ENCODE measurements at places on chromosomes 12 and 14.

- no peak for DNase-seq
Observed at GRCh38 chr12:20450591-20451180, 82.3 kb downstream of the PDE3A start.

- DNase-seq: no peak
Observed at GRCh38 chr14:99233222-99234035, 38.6 kb downstream of the BCL11B start.

- no peak for DNase-seq
Observed at GRCh38 chr12:25957793-25958427, 572 bp upstream of the RASSF8 start.

- no peak for DNase-seq
Observed at GRCh38 chr14:37018571-37019240, 153.7 kb downstream of the SLC25A21 start.

GRCh38 chr14:53432378-53432802, 279.3 kb upstream of the DDHD1 start:
- peak; percentile 9 for DNase-seq

- DNase-seq: no peak
Observed at GRCh38 chr14:105064001-105064400, 1.2 kb downstream of the GPR132 start.

DNA sequence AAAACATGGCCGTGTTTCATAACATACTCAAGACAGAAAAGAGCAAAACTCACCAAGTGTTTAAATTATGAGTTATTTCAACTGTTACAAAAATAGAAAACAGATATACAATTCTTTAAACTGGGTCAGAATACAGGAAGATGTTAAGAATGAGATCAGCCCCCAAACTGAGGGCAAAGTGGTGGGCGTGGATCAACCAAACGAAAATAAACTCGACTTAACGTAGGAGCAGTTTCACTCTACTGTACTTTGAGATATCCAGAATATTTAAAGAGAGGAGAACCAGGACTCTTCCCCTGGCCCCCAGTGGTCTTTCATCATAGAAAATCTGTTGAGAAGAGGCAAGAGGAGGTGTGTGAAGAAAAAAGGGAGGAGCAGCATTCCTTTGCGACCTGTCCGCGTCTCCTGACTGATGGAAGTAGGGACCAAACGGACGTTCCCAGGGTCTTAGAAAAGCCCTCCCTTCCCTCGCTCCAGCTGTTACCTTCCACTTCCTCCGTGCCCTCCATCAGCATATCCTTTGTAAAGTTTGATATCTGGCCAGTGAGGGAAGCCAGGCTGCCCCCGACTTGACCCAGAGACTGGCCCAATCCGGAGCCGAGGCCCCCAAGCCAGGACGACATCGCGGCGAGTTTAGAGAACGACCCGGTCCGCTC, 668 bp downstream of the TRIP11 start:
- DNase-seq: peak; percentile 17

GRCh38 chr12:41552588-41552987, 364.5 kb downstream of the PDZRN4 start:
- DNase-seq: no peak

DNA sequence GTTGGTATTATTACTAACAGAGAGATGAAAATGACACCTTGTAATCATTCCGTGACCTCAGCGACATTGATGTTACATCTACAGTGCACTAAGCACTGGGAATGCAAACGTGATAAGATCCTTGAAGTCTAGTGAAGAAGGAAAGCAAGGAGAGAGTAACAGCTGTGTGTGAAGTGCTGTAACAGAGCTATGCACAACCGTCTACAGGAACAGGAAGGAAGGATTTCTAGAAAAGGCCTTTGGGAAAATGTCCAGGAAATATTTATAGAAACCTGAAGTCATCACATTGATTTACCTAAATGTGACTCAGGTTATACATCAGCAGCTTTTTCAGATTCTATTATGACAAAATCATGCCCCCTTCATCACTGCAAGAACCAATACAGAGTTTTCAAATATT, 304.2 kb upstream of the AMIGO2 start:
- no peak for DNase-seq

- no peak for DNase-seq
Observed at GRCh38 chr14:24565766-24566165, 10.3 kb downstream of the CTSG start.

GRCh38 chr14:99793213-99794150, at the start of gene EML1:
Gene EML1 (plus strand): TSS chr14:99793413. CDS start chr14:99793477, 64 bp downstream.
- peak; percentile 72 for DNase-seq

DNA sequence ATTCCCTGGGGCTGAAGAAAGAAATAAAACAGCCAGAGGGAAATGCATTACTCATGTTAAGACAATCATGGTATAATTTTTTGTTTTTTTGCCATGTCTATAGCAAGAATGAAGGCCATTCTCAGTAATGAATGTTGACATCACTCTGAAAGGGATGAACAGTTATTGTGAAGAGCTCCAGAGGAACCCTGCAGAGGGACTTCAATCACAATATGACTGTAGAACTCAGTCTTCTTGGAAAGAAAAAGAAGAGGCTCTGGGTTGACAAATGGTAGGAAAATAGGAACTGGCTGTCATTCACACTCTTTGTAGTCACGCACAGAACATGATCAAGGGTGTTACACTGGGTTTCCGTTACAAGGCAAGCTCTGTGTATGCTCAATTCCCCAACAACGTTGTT, 73.8 kb upstream of the DACT1 start:
- DNase-seq: no peak

- DNase-seq: peak; percentile 52
Observed at GRCh38 chr12:57093415-57094207, 4.7 kb downstream of the NAB2 start.

DNA sequence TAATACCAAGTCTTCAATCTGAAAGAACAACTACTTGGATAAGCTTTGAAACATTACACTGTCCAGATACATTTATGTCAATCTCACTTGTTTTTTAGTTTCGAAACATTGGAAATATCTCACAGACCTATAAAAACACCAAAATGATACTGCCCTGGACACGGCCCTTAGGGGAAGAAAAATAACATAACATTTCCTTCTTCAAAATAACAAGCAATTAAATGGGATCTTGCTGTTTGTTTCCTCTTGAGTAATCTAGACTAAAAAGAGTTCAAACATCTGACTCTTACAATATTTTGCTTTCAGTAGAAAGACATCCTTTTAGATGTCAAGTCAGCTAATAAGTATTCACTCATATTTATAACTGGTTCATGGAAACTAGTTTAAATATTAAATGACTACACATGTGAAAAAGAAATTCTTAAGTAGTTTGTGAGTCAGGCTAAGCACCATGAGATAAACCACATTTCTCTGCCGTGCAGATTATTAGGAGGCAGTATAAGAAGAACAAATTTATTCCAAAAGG, 87.5 kb downstream of the EPS8 start:
- no peak for DNase-seq

- no peak for DNase-seq
Observed at GRCh38 chr12:4997939-4998338, 45.7 kb upstream of the KCNA5 start.

DNA sequence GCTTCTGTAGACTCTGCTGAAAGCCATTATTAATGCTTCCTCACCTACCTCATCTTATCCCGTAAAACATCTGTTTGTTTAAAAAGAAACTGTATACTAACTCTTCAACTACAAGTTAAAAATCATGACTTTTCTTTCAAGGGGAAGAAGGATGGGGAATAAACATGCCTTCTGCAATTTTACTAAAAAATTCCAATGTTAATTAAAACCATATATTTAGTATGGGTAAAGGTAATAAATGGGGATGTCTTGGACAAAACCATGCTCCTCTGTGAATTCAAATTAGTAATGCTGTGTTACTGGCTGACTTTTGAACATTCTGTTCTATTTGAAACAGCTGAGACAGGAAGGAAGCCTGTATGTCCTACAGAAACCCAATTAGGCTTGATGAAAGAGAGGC, 311.1 kb upstream of the DIO2 start:
- DNase-seq: no peak

- no peak for DNase-seq
Observed at GRCh38 chr14:69501423-69501838, 16.9 kb downstream of the PLEKHD1 start.

DNA sequence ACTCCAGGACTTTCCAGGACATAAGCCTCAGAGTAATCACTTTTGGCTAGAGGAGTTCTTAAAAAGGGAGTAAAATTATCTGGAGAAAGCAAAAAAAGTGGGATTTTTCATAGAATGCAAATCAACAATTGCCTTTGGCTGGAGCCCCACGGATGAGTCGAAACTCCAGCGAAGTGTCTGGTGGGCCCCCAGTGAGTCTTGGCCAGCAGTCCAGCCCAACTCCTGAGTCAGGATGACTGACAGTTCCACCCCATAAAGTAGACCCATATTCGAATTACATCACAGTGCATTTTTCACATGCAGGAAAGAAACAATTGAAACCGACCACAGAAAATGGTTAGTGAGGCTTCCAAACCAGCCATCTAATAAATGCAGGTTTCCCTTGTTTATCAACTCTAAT, 265.7 kb downstream of the BCL11B start:
- DNase-seq: no peak

DNA sequence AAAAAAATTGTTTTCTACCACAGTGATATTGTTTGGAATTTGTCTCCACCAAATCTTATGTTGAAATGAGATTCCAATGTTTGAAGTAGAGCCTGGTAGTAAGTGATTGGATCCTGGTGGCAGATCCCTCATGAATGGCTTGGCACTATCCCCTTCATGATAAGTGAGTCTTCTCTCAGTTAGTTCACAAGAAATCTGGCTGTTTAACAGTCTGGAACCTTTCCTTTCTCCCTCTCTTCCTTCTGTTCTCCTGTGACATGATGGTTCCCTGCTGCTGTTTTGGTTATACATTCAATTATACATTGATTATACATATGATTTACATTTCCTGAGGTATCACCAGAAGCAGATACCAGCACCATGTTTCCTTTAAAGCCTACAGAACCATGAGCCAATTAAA, 442.2 kb downstream of the SLC6A15 start:
- DNase-seq: no peak

DNA sequence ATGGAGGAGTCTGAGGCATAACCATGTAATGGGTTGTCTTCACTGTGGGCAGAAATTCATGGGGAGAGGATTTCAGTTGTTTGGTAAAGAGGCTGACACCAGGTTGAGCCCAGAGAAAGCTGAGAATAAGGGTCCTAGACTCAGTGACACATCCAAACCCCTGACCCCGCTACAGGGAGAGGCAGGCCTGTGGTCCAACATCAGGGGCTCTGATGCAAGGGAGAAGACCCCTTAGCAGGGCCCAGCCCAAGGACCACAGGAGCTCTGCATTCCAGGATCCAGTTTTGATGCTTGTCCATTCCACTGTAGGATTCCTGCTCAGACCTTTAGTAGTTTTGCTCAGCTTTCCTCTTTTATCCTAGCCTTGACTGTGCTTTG, 15.5 kb downstream of the GPR68 start:
- no peak for DNase-seq

GRCh38 chr12:2980630-2981029, 21.4 kb downstream of the TEAD4 start:
- no peak for DNase-seq

DNA sequence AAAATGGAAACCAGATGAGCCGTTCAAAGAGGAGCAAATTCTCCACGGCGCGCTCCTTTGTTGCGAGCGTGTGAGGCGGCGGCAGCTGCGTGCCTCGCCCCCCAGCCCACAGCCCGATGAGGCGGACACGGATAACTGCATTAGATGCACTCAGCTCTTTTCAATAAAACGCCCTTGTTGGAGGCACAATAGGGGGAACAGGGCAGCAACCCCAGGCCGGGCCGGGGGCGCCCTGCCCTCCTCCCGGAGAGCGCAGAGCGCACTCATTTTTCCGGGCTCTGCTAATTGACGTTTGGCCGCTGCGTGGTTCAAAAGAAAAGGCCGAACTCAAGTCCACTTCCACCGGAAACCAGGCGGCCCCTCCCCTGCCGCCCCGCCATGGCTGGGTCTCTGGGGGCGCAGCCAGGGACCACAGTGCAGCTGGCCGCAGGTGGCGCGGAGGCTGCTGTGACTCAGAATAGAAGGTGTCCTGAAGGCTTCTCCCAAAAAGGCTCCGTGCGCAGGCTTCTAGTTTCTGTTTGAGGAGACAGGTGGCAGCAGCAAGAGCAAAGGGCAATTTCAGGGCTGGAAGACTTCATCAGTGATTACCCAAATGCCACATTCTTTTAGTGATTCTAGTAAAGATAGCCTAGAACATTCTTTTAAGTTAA, 29.0 kb upstream of the SMOC1 start:
- no peak for DNase-seq

- DNase-seq: no peak
Observed at GRCh38 chr12:6229224-6230218, 29.3 kb downstream of the CD9 start.

GRCh38 chr12:16796168-16796567, 190.2 kb upstream of the LMO3 start:
- no peak for DNase-seq

DNA sequence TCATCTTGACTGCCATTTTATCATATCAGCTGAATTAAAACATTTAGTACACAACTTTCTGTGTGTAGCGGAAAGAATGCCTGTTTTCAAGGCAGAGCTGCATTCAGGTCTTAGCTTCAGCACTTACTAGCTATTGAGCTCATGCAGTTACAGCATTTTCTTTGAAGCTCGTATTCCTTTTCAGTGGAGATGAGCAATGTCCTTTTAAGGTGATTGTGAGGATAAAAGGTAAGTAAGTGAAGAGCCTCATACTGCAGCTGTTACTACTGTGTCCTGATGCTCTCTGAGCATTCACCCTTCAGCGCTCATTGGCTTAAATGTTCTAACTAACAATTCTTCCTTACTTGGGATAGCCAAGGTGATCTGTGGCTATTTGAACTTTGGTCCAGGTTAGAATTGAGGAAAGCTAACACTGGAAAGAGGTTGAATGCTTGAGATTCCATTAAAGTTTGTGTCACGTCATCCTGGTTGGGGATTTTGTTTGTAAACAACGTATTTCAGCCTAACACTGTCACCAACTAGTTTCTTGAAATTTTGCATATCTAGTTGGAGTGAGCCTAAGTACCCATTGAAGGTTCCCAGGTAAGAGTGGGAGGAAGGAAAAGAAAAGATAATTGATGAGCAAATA, 71.4 kb downstream of the PAPOLA start:
- DNase-seq: no peak

GRCh38 chr14:61213920-61214319, 67.2 kb downstream of the TMEM30B start:
- DNase-seq: no peak

DNA sequence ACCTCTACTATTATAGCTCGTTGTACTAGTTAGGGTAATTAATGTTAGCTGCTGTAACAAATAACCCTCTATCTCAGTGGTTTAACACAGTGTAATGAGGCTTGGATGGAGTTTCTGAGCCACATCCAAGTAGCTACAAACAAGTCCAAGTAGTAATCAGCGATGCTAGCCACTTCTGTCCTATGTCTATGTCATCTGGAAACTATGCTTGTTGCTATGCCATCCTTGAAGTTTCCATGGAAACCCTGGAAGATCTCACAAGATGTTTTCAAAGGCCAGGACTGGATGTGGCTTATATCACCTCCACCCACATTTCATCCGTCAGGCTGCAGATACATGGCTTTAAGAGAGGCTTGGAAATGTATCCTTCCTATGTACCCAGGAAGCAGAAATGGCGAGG, 422.1 kb downstream of the AACS start:
- no peak for DNase-seq

- DNase-seq: no peak
Observed at GRCh38 chr12:98185606-98186005, 329.8 kb upstream of the TMPO start.
